Adrenal gland (tissue), 19 donors: ENCODE measurements at places on chromosomes 16 and 17. TPM values are rescaled to one million over a fixed set of nuclear protein-coding genes. Genes with fewer than 3 reads are reported as not detected.

DNA sequence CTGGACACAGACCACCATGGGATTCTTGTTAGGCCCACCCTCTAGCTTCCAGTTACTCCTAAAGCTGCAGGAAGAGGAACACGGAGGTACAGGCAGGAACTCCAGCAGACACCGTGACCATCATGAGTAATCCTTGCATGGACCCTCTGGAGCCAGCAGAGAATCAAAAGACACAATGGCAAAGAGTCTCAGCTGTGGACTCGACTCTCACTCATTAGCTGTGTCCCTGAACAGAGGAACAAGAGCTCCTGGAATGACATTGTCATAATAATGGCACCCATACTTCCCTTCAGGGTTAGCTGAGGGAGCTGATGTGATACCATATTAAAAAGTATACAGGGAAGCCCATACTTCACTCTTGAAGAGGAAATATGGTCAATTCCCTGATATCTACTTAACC is 176.3 kb upstream of the ASIC2 start:
- no peak for DNase-seq

DNA sequence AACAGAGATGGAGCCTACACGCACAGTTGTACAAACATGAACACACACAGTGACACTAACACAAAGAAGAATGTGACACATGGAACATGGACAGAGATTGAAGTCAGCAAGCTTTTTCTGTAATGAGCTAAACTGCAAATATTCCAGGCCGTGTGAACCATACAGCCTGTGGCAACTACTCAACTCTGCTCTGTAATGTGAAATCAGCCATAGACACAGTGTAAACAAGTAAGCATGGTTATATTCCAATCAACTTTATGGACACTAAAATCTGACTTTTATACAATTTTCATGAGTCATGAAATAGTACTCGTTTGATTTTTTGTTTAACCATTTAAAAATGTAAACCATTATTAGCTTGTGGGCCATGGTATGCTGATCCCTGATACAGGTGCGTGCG is 120.2 kb downstream of the SMG6 start:
- no peak for DNase-seq

DNA sequence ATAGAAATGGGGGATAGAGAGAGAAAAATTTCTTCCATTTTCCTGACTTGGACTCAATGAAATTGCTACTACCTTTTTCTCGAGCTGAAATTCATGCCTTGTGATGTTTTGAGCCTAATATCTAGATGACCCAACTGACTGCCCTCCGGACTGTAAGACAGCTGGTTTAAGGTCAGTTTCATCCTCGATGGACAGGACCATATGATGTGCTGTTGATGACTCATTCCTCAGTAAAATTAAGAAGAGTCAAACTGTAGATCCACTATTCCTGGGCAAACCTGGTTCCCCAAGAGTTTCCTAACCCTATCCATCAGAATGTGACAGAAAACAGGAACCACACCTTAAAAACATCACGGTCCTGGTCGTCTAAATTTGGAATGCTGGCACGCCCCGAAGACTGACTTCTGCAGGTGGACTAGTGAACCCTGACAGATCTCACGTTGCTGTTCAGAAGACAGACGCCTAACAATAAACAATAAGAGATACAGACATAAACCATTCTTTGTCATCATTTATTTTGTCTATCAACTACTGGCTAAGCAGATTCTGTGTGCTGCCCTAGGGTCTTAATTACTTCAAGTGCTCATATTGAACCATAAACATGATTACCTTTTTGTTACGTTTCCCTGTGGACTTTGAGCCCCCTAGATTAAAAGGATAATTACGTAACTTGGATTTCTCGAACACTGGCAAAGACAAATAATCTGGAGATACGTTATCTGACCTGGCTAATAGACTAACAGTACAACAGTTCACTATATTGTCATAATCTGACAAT is 45.1 kb upstream of the NOS2 start:
- DNase-seq = no peak

DNA sequence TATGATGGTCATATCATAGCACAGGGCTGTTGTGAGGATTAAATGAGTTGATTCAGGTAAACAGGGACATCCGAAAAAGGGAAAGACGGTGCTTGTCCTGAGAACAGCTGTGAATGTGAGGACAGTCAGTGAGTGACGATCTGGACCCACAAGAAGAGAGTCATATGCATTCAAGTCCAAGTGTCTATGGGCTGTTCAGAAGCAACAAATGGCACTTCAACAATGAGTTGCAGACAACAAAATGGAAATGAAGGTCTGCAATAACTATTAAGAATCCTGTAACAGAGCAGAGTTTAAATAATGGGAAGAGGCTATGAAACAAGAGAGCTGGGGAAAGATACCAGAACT is 100.3 kb downstream of the ADCY9 start:
- DNase-seq = no peak

TAC4 gene
- total RNA-seq = not detected

SMTNL2 gene
- total RNA-seq = not detected
